NCI-H1930 (cell line): ENCODE measurements at places on chromosomes 1 and 21.

DNA sequence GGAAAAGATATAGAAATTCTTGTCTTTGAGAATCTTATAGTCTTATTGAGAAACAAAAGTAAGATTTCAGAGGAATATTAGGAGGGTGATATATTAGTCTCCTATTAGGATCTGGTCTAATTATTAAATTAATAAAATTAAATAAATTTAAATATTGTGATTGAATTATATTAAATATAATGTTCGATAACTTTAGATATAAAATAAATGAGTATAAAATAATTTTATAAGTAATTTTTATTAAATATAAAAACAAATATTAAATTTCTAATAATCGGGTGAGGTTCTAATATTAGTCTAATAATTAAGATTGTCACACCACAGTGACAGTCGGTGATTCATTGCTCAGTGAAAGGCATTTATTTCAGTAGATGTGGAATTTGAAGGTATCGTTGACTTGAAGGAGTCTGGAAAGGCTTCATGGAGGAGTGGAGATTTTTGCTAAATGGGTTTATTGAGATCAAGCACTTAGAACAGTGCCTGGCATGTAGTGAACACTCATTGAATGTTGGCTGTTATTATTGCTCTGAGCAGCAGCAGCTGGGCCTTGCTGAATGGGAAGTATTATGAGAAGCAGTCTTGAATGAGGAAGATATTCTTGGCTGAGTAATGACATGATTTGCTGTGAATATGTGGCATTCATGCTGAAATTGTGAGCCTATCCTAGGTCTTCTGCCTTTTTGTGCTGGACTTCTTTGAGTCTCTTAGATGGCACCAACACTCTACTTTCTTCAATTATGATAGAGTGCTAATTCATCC lies 74.6 kb downstream of the USP25 start:
- DNase-seq: no peak

DNA sequence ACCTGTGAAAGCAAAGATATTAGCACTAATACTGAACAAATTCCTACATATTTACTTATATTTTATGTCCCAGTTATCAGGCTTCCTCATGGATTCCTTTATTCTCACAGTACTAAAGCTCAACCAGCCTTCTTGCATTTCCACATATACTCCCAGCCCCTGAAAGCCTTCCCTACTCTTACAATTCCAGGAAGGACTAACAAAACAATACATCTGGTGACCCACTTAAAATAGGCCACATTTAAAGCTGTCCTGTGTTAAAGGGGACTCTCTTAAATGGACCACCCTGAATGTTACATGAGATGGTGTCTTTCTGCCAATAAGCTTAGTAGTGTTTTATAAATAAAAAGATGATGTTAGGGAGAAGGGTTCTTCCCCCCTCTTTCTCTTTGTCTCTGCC lies 54.4 kb downstream of the NTMT2 start:
- DNase-seq: no peak

DNA sequence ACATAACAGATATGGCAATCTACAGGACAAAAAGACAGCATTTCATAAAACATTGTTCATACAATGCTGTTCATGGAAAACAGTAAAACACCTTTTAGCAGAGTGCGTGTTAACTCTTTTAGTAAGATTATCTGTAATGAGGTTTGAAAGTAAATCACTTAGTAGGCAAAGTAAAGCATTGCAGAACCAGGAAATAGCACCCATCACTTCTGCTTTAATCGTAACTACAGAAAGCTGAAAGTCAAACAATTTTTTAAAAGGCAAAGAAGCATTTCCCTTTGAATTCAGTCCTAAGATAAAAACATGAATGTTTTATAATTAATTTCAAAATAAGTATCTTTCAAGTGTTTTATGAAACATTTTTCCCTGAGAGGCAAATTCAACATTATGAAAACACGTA lies 63.3 kb upstream of the RNF11 start:
- no peak for DNase-seq

DNA sequence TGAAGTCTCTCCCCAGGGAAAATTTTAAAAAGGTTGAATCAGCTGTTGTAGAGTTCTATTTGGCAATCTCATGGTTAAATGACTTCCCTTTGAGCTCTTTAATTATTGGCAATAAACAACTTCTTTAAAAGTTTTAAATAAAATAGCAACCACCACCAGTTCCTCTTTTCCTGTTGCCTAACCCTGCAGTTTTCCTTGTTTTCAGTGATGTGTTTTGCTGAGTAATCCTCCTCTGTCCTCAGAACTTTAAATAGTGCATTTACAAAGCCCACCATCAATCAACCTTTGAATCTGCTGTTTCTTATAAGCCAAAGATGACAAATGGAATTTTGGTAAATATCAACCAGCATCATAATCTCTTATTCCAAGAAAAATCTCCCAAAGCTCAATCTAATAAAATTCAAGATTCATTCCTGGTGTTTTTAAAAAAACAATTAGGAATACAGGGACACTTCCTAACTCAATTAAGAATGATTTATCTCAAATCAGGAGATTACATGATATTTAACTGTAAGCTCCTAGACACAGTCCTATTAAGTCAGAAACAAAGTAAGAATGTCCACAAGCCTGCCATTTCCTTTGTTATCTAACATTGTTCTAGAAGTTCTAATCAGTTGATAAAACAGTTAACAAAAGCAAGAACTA lies 14.8 kb downstream of the AVPR1B start:
- no peak for DNase-seq

DNA sequence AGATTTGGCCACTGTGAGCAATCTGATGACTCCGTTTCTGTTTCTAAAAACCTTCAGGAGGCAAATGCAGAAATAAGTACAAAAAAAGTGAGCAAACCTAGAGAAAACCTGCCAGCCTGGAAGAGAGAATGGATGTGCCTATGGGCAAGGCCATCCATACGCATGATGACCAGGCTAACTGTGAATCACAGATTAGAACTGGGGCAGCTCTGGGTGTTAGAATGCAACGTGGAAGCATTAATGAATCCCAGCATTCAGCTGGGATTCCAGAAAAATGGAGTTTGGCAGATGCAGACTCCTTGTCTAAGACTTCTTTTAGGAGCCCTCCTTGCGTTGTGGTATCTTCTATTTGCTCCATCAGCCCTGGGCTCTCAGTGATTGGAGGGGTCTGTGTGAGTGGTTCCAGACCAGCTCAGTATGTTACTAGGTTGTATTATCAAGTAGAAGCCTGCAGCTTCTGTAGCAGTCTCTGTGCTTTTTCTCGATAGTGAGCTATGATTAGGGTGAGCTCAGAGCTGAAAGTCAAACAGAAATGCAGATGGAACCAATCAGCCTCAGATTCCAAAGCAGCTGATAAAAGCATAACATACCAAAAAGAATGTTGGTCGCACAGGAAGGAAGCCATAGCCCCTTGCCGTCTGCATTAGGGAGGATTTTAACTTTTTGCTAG lies 154.0 kb downstream of the PSMG1 start:
- DNase-seq: no peak

GRCh38 chr1:62784509-62785365 lies 805 bp downstream of the ATG4C start:
- no peak for DNase-seq

GRCh38 chr1:198543670-198544260 lies 3.3 kb upstream of the ATP6V1G3 start:
- DNase-seq: no peak

GRCh38 chr21:45140346-45140940 lies 66.1 kb downstream of the ADARB1 start:
- DNase-seq: peak; percentile 50

DNA sequence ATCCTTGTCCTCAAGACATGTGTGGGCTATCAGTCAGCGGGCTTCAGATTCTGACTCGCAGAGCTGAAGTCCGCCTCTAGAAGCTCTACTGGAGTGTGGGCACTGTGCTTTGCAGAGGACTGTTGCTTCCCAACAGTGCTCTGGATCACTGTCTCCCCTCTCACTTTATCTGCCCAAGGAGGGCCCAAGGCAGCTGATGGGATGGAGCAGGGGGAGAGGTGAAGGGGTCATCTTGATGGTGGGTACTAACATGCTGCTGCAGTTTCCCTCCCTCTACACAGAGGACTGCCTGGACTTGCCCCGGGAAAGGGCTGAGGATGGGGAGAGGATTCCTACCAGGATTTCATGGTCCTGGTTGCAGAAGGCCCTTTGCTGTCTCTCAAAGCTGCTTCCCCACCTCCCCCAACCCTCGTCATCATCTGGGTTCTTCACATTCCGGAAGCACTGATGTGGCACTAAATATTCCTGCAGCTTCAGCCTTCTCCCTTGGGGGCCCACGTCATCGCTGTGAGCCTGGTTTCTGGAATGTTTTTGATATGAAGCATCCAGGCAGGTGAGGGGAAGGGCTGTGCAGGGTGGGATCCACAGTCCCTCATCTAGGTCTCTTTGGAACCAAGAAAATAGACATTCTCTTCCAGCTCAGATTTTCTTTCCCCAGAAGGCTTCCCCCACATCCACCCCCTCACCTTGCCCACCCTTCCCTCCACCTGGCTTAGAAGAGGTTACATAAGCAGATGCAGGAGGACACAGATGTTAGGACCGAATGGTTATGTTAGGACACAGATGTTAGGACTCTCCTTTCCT lies 23.2 kb downstream of the NUAK2 start:
- DNase-seq: no peak

DNA sequence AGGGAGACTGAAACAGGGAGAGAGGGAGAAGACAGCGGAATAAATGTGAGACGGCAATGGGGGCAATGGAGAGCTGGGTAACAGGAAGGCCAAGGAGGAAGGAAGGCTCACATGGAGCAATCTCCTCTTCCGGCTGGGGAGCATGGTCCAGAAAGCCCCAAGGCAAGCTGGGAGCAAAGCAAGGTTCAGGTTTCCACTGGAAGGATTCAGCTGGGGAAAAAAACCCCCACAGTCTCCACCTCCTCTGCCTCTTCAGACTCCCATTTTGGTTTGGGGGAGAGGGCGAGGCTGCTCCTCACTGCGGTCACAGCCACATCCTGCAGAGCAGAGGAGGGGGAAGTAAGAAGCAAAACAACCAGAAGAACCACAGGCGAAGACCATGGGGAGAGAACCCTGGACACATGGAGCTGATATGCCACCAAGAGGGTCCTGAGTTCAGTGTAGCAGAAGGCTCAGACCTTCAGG lies 650 bp downstream of the TNFAIP8L2 start:
- no peak for DNase-seq

DNA sequence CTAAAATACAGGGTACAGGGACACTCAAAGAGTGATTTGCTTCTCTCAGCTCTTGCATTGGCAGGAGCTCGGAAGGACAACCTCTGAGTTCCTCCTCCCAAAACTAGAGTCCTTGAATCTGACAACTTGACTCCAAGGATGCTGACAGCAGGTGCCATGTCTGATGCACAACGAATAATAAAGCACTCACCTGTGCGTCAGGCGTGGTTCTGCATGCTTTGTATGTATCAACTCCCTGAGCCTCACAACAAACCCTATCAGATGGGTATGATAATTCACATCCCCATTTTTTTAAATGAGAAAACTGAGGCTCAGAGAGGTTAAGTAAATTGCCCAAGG lies 1.4 kb downstream of the LAPTM5 start:
- DNase-seq: no peak

- DNase-seq: peak; percentile 52
Measured at GRCh38 chr1:1058921-1059493, 15.1 kb downstream of the RNF223 start.

GRCh38 chr1:221454096-221454495 lies 287.8 kb downstream of the DUSP10 start:
- no peak for DNase-seq

DNA sequence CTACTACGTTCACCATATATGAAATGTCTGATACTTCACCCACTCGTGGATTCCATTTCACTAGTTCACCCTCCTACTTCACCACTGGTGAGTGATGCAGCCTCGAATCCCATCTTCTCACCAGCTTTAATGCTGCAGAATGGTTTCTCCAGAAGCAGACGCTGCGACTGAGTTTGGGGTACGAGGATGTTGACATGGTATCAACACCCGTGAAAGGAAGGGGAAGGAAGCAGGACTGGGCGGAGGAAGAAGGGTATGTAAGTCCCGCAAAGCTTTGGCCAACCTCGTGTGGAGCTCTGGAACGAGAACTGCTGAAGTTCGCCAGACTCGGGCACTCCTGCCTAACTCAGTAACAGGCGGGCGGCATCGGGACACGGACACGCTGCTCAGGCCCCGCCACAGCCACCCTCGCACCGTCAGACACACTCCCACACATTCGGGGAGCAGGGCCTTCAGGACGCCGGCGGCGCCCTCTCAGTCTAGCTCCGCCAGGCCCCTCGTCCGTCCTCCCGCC lies 833 bp upstream of the DIP2A start:
- no peak for DNase-seq

DNA sequence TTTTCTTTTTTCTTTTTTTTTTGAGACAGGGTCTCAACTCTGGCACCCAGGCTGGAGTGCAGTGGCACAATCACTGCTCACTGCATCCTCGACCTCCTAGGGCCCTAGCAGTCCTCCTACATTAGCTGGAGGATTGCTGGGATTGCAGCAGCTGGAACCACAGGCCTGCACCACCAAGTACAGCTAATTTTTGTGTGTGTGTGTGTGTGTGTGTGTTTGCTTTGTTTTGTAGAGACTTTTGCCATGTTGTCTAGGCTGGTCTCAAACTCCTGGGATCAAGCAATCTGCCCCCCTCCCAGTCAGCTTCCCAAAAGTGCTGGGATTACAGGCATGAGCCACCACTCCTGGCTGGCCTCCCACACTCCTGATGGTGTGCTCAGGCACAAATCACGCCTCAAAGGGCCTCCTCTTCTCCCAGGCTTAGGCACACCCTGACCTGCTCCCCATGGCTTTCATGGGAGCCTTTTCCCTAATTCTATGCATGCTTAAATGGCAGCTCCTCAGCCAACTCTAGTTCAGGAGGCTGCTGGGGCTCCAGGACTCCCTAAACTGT lies 9.4 kb downstream of the FAM229A start:
- DNase-seq: no peak

GRCh38 chr21:34054259-34054658 lies 19.1 kb upstream of the MRPS6 start:
- DNase-seq: peak; percentile 58

GRCh38 chr1:107935396-107936064 lies 29.4 kb downstream of the VAV3 start:
- DNase-seq: no peak

DNA sequence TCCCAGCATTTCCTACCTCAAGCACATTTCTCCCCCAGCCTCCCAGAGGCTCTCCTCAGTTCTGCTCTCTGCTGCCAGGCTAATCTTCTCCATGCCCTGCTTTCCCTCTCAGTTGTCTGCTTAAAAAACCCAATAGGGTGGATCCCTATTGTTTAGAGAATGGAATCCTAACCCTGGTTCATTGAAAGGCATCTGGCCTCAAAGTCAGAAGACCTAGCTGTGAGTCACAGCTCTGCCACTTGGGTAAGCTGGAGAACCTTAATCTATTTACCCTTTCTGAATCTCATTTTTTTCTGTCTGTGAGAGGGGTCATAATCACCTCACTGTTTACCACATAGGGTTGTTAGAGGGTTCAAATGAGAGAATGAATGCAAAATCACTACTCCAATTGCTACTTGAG lies 12.5 kb upstream of the MYOC start:
- DNase-seq: no peak

DNA sequence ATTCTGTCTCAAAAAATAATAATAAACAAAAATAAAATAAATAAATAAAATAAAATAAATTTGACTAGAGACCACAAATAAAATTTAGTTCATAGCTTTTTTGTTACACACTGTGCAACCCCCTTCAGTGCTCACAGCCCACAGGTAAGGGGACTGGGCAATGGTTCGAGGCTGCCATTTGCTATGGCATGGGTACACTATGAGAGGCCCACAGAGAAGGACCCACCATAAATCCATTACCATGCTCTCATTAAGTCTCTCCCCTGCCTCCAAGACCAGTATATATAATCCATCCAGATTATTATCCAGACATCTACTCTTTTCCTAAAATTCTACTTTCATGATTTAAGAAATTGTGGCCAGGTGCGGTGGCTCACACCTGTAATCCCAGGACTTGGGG lies 8.7 kb upstream of the RIT1 start:
- DNase-seq: no peak
